ENCODE measurements at places on chromosomes 5 and 9. TPM values are rescaled to one million over a fixed set of nuclear protein-coding genes. Genes with fewer than 3 reads are reported as not detected.
A peak's percentile ranks its signal among the peaks of the same experiment; 100 is the strongest.

DNA sequence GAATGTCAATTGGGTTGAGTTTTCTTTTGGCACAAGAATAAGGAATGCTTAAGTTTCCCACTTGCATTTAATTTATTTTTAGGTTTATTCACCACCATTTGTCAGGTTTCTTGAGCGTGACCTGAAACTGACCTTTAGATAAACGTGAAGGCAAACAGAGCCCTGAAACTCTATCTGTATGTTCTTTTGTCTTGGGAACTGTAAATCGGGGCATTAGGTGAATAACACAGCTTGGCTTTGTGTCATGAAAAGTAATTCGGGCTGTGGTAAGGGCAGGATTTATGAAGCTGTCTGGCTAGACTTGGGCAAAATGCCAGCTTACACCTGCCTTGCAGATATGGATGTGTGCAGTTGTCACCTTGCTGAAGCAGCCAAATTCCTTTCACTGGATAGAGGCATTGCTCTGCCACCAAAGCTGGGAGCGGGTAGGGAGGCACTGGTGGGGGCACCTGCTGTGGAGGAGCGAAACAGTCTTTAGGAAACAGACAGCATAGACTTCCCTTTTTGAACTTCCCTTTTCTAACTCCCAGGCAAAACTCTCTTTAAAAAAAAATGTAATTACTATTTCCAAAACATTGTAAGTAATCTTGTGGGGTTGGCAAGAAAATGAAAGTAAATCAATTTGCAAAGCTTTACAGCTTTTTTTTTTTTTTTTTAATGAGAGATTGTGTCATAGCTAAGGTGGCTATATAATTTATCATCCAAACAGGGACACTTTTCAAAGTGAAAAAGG is 545.2 kb downstream of the CSNK1G3 start:
- no peak overlapping the region for H3K27ac ChIP-seq
- H3K36me3 ChIP-seq: no peaks in the 10 kb centered on the region
- no peaks in the 10 kb centered on the region for H3K27me3 ChIP-seq
- peak; percentile 66 for DNase-seq
- peaks cover 30% of the 10 kb centered on the region for H3K4me1 ChIP-seq

GRCh38 chr9:91384954-91385353 is 23.2 kb upstream of the AUH start:
- no peaks in the 10 kb centered on the region for H3K27me3 ChIP-seq
- H3K36me3 ChIP-seq: no peaks in the 10 kb centered on the region
- no peak overlapping the region for H3K4me3 ChIP-seq
- H3K27ac ChIP-seq: no peak overlapping the region
- H3K4me1 ChIP-seq: no peaks in the 10 kb centered on the region
- no peak for DNase-seq

DNA sequence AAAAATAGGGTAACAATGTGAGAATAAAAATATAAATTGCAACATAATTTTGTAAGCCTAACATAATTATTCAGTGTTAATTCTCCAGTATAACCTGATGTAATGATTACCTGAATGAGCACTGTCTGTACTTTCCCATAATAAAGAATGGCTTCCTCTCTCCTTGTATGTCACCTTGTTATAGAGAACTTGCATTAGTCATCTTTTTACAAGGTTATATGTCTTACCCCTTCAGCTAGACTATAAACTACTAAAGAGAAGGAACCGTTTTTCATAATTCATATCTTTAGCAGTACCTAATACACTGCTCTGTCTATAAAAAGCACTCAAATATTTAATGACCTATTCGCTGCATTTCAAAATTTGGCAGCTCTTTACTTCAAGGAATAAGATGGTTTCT is 19.8 kb downstream of the STRBP start:
- DNase-seq: no peak
- H3K36me3 ChIP-seq: no peaks in the 10 kb centered on the region
- no peak overlapping the region for H3K4me3 ChIP-seq
- H3K27ac ChIP-seq: no peak overlapping the region
- no peaks in the 10 kb centered on the region for H3K27me3 ChIP-seq

- no peak for DNase-seq
- H3K36me3 ChIP-seq: no peaks in the 10 kb centered on the region
- no peak overlapping the region for H3K4me3 ChIP-seq
Measured at GRCh38 chr9:130453487-130453886, 8.7 kb downstream of the ASS1 start.

DNA sequence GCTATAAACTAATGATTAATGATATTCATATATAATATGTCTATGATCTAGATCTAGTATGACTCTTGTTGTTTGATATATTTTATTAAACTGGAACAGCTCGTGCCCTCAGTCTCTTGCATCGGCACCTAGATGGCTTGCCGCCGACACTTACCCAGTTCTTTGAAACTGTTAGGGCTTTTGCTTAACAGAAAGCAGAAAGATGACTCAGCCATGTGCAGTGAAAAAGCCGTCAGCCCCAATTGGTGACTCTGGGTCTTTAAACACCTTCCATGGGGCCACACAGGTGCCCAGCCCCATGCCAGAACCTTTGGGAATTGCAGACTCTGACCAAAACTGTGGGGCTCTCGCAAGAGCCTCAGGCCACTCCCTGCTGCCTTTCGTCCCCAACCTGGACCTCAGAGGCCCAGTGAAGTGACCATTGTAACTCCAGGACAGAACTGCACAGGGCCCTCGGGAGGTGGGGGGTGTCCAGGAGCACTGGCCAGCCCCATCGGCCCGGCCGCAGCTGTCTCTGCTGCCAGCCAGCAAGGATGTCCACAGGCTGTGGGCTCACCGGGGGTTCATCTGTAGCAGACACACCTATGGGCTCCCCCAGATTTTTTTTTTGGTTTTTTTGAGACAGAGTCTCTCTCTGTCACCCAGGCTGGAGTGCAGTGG is 7.8 kb downstream of the LCN10 start:
- DNase-seq: no peak
- H3K4me1 ChIP-seq: no peaks in the 10 kb centered on the region
- no peaks in the 10 kb centered on the region for H3K36me3 ChIP-seq
- H3K27me3 ChIP-seq: no peaks in the 10 kb centered on the region

GRCh38 chr5:128757196-128757959 is 207.9 kb upstream of the SLC27A6 start:
- no peak for DNase-seq
- H3K27me3 ChIP-seq: no peaks in the 10 kb centered on the region
- H3K27ac ChIP-seq: no peak overlapping the region
- H3K36me3 ChIP-seq: no peaks in the 10 kb centered on the region
- H3K4me3 ChIP-seq: no peak overlapping the region

DNA sequence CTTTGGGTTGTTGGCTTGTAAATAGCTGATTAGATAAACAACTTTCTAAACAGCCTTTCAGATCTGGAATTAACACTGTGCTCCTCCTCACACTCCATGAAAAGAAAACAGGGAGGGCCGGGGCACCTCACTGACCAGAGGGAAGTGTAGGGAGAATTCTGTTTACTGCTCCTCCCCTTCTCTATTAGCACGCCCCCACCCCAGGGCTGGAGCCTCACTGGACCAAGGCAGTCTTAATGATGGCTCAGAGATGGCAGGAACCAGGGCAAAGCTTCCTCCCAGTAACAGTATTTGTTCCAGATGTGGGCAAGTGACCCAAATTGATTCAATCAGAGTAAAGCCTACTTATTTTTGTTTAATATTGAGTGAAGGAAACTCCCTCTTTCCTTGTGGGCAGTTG is 256.6 kb downstream of the MSX2 start:
- no peaks in the 10 kb centered on the region for H3K36me3 ChIP-seq
- H3K4me1 ChIP-seq: no peaks in the 10 kb centered on the region
- no peak for DNase-seq
- H3K27ac ChIP-seq: no peak overlapping the region
- H3K27me3 ChIP-seq: no peaks in the 10 kb centered on the region

DNA sequence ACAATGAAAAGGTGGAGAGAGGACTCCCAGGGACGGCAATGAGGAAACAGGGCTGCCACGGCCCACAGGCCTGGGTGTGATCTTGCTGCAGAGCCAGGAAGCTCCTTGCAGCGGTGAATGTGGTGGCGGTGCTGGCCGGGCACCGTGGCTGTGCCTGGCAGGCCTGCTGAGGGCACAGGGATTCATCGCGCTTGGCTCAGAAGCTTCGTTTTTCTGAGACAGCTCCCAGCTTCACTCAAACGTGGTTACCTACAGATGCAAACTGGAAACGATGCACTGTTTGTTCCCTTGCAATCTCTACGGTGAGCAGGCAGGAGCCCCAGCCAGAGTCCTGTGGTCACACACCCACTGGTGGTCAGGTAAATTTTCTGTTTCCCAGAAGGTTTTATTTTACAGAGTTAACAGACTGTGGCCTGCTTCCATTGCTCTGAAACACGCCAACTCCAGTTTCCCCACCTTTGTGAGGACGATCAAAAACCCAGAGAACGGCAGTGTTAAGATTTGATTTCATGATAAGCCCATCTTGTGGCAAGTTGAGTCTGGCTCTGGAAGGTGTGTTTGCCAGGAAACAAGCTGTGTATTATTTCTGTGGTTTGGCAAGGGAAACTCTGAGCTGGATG is 183.9 kb downstream of the AUH start:
- no peak overlapping the region for H3K4me3 ChIP-seq
- no peaks in the 10 kb centered on the region for H3K36me3 ChIP-seq
- DNase-seq: no peak
- no peak overlapping the region for H3K27ac ChIP-seq
- H3K4me1 ChIP-seq: no peaks in the 10 kb centered on the region

DNA sequence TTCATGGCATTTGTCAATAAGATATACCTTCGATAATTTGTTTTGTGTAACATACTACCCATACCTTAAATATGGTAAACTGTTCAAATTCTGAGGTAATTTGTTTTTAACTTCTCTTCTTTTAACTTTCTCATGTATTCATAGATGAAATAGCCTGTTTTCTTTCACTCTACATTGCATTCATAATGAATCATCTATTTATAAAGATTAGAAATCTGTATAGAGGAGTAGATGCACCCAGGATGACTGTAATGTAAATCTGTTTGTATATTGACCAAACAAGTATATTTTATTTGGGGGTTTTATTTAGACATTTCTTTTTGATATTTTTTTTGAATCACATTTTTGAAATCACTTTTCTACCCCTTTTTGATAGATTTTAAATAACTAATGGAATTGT is 144.6 kb downstream of the CD180 start:
- no peak for DNase-seq
- H3K36me3 ChIP-seq: peaks cover 9% of the 10 kb centered on the region
- H3K4me3 ChIP-seq: no peak overlapping the region
- peaks cover 25% of the 10 kb centered on the region for H3K4me1 ChIP-seq
- H3K27me3 ChIP-seq: no peaks in the 10 kb centered on the region

GRCh38 chr5:60687927-60688720 is 11.8 kb downstream of the DEPDC1B start:
- no peaks in the 10 kb centered on the region for H3K36me3 ChIP-seq
- no peaks in the 10 kb centered on the region for H3K4me1 ChIP-seq
- H3K27ac ChIP-seq: no peak overlapping the region
- H3K4me3 ChIP-seq: no peak overlapping the region
- H3K27me3 ChIP-seq: no peaks in the 10 kb centered on the region

DNA sequence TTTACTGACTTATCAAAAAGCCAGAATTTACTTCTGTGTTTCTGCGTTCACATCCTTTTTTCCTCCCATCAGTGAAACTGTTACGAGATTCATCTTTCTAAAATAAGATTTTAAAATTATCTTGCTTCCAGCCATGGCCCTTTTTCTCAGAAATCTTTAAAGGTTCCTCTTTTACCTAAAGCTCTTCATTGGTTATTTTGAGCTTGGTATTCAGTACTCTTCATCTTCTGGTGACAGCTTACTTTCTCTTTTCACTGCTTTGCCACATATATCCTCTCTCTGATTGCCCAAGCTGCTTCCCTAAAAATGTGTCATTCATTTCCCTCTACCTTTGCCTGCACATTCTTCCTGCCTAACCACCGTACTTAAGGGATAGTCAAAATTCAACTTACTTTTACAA is 32.3 kb downstream of the TGFBR1 start:
- H3K27ac ChIP-seq: no peak overlapping the region
- no peaks in the 10 kb centered on the region for H3K36me3 ChIP-seq
- no peaks in the 10 kb centered on the region for H3K27me3 ChIP-seq
- peaks cover 27% of the 10 kb centered on the region for H3K4me1 ChIP-seq
- no peak overlapping the region for H3K4me3 ChIP-seq

DNA sequence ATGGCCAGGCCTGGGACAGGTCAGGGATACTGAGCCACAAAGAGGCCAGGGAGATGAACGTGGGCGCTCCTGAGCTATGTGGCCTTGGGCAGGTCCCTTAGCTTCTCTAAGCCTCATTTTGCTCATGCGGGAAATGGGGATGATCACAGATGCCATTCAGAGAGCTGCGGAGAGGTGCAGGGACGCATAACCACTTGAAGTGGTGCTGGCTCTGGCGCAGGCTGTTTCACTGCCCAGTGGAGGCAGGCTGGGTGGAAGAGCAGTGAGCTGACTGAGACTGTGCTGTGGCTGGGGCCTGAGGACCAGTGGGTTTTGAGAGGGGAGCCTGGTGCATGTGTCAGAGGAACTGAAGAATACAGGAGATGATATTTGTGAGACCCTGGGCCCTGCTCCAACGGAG is 18.4 kb downstream of the CXXC5 start:
- DNase-seq: no peak
- no peak overlapping the region for H3K4me3 ChIP-seq
- no peaks in the 10 kb centered on the region for H3K36me3 ChIP-seq
- H3K27me3 ChIP-seq: no peaks in the 10 kb centered on the region
- H3K27ac ChIP-seq: peak overlapping the region; percentile 93

DNA sequence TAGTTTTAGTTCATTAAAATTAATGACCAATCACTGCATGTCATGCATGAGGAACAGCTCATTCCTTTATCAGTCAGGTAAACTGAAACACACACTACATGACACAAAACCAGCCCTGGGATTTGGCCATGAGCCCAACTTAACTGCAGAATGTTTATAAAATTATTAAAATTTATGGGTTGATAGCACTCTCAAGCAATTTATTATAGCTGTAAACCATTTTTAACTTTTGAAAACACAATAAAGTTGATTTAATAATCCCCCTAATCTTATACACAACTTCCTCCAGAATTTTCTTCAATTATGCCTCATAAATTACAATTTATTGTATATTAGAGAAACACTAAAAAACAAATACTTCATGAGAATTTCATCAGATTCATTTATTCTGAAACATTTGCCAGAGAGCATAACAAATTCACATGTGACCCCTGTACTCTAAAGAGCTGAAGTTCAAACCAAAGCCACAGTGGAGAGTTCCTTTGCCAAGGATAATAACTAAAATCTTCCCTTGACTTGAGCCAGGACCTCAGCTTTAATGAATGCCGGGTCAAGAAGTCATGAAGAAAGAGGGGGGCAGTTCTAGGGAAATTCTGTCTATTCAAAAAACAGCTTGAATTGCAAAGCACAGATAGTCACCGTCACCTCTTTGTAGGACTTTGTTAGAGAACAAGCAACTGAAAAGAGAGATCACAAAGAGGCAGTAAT is 763.7 kb upstream of the GRAMD2B start:
- H3K4me1 ChIP-seq: no peaks in the 10 kb centered on the region
- H3K4me3 ChIP-seq: no peak overlapping the region
- no peaks in the 10 kb centered on the region for H3K36me3 ChIP-seq
- no peaks in the 10 kb centered on the region for H3K27me3 ChIP-seq
- H3K27ac ChIP-seq: no peak overlapping the region
- DNase-seq: no peak

- no peak overlapping the region for H3K27ac ChIP-seq
- H3K4me3 ChIP-seq: no peak overlapping the region
- no peaks in the 10 kb centered on the region for H3K4me1 ChIP-seq
- no peaks in the 10 kb centered on the region for H3K36me3 ChIP-seq
- no peak for DNase-seq
- H3K27me3 ChIP-seq: no peaks in the 10 kb centered on the region
Measured at GRCh38 chr5:10475931-10476676, 34.4 kb downstream of the ROPN1L start.

Gene NFIB
- total RNA-seq: 129 TPM

Gene SLC36A2
- not detected for total RNA-seq

Gene RNF224
- total RNA-seq: not detected

Gene FAXDC2
- total RNA-seq: 85.0 TPM

Gene FYB1
- 15.5 TPM for total RNA-seq

Gene ANKRD18A
- 0.28 TPM for total RNA-seq

Gene IL31RA
- total RNA-seq: 3.3 TPM

Gene ZFP62
- 34.6 TPM for total RNA-seq

Gene CFAP157
- total RNA-seq: not detected

Measured in sigmoid colon (tissue), 7 donors.